ENCODE measurements at places on chromosomes 12 and 14.
A peak's percentile ranks its signal among the peaks of the same experiment; 100 is the strongest.

DNA sequence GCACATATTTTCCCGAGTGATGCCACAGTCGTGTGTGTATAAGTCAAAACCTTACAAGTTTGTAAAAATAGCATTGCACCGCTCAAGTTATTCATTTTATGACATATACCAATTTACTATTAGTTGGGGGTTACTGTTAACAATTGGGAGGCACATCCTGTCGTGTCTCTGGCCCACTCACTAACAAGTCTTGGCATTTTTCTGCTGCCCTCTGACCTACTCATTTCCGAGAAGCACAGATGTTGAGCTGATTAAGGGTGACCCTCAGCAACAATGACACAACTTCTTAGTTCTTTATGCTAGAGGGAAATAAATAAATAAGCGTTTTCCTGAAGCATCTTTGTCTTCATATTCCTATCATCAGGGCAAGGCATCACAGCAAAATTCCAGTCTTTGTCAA is 6.8 kb upstream of the ATG14 start:
- no peak for DNase-seq

DNA sequence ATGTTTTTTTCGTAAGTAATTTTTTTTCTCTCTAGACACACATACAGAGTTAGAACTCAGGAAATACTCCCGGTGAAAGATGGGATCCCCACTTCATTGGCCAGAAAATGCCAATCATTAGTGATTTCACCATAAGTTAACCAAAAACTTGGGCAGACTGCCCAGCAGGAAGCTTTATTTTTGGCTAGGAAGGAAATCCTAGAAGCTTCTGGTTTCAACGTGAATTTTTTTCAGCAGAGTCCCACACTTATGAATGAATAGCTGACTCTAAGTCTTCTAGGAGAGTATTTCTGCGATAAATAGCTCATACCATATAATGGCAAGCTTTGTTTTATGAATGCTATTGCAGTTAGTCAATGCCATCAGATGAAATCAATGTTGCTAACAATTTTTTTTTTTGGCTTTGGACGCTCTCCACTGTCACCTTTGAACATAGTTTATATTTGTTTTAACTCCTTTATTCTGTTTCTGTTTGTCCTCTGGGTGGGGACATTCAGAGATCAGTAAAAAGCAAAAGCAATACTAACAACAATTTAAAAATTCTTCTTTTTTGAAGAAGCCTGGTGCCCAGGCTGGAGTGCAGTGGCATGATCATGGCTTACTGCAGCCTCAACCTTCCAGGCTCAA is 9.5 kb downstream of the PPP1CC start:
- DNase-seq, result no peak

DNA sequence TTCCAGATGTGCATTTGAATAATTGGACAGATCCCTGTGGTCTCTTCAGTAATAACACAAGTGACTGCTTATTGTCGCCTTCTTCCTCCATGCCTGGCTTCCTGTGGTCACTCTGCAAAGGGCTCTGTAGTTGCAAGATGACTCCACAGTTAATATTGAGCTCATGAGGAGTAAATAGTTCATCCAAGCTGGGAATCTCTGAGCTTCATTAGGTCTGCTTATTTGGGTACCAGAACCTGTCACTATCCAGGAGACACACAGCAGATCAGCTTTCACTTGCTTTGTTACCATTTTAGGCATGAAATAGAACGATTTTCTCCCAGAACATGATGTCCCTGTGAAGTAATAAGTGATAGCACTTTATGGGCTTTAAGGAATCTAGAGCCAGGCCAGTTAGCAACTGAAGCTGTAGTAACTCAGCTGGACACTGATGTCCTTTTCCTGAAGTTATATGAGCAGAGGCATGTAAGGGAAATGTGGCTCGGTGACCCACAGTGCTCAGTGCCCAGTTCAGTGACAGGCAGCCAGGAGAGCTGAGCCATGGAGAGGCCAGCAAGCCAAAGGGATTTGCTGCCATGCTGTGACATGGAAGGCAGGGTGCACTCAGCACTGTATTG is 50.1 kb downstream of the CRADD start:
- DNase-seq, result no peak

- DNase-seq, result no peak
These were observed 94.4 kb upstream of the PLEKHG7 start for GRCh38 chr12:92608151-92609091.

DNA sequence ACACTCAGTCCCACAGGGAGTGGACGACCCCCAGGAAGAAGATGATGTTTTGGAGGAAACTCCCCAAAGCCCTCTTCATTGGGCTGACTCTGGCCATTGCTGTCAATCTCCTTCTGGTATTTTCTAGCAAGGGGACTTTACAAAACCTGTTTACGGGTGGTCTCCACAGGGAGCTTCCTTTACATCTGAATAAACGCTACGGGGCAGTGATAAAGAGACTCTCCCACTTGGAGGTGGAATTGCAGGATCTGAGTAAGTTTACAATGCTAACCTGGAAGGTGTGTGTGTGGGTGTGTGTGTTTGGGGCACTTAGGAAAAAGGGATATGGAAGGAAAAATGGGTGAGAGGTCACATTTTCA is 416 bp downstream of the GALNT8 start:
- DNase-seq, result no peak

DNA sequence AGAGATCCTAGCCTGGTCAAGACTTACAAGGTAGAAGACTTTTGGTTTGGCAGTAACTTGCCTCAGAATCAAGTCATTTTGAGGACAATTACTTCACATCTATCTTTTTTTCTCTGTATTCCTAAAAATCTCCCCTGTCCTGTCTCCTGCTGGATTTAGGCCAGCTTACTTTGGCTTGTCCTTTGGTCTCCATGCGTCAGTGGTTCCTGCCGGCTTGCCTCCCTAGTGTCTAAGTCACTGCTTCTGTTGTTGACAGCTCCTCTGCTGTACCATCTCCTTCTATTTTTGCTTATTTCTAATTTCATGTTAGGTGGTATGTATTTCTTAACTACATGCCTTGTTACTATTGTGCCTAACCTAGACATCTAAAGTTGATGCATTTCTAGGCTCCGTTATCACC is 39.7 kb upstream of the FBLN5 start:
- no peak for DNase-seq

GRCh38 chr12:89943463-89943862 is 234.8 kb upstream of the ATP2B1 start:
- no peak for DNase-seq

DNA sequence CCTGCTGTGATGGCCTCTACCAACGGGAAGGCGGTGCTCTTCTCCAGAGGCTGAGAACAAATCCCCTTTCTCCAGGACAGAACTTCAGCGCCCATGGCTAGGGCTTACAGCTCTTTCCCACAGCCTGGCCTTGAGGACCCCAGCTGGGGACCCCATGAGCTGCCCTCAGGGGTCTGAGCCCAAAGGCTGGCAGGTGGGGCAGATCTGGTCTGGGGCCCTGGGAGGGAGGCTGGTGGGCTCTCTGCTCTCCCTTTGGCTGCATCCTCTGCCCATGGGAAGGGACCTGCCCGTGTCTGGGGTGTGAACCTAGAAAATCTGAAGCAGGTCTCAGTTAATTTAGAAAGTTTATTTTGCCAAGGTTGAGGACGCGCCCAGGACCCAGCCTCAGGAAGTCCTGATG is 322.1 kb downstream of the ADGRD1 start:
- no peak for DNase-seq

DNA sequence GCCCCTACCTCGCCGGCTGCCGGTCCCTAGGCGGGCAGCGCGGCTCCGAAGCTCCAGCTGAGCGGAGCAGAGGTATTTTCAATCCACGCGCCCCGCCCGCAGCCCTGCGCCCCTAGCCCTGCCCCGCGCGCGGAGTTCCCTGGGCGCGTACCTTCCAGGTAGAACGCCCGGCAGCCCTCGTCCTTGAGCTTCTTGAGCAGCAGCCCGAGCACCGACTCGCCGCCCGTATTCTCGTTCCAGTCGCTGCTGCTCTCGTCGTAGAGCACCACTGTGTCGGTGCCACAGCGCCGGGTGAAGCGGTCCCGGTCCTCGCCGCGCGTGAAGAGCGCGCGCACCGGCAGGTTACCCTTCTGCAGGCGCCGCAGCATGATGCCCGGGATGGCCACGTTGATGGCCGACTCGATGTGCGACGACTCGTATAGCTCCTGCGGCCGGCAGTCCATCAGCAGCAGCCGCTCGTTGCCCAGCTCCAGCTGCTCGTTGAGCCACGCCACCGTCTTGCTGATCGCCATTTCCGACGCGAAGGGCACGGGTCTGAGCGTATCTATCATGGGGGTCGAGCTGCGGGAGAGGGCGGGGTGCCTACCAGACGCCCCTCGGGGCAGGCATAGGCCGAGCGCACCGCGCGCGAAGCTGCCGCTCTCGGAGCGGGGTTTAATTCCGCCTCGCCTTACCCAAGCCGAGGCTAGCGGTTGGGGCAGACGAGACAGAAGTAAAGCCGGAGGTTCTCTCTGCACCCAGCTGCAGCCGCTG is 636 bp downstream of the DUSP6 start:
- peak; percentile 24 for DNase-seq

- peak; percentile 20 for DNase-seq
These were observed 718 bp downstream of the PACS2 start for GRCh38 chr14:105315211-105315721.

GRCh38 chr14:56193347-56193746 is 75.1 kb downstream of the PELI2 start:
- no peak for DNase-seq

GRCh38 chr14:69581316-69581935 is 6.8 kb upstream of the CCDC177 start:
- DNase-seq, result no peak

DNA sequence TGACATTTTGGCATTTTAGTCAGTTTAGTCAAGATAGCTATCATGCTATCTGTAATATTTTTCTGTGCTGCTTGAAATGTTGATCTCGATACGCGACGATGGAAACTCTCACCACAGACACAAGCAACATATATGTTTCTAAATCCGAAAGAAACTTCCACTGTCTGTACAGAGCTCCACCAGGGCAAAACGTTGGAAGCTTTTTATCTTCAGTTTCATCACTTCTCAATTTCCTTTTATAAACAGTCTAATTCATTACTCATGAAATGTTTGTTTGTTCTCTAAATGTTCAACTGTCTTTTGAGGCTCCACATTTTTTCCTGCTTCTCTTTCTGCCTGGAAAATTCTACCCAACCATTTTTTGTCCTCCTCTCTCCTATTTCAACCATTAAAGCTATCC is 737.6 kb downstream of the SLC16A7 start:
- DNase-seq, result no peak

DNA sequence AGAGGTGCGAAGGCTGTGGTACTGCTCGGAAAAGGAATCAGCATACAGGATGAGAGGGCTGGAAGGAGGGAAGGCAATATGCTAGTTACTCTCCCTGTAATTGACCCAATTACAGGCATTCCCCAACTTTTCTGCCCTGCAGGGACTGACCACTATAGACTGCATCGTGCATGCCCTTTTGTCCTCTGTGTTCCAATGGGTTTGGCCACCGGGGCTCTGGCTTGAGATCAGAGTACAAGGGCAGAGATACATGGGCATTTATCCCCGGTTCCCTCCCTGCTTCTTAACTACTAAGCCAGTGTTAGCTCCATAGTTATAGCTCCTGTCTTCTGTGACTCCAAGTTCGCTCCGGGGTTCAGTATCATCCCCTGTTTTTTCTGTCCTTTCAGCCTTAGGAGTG is 59.7 kb downstream of the GTF2A1 start:
- no peak for DNase-seq

GRCh38 chr14:71138448-71139293 is 231.4 kb downstream of the PCNX1 start:
- peak; percentile 34 for DNase-seq

DNA sequence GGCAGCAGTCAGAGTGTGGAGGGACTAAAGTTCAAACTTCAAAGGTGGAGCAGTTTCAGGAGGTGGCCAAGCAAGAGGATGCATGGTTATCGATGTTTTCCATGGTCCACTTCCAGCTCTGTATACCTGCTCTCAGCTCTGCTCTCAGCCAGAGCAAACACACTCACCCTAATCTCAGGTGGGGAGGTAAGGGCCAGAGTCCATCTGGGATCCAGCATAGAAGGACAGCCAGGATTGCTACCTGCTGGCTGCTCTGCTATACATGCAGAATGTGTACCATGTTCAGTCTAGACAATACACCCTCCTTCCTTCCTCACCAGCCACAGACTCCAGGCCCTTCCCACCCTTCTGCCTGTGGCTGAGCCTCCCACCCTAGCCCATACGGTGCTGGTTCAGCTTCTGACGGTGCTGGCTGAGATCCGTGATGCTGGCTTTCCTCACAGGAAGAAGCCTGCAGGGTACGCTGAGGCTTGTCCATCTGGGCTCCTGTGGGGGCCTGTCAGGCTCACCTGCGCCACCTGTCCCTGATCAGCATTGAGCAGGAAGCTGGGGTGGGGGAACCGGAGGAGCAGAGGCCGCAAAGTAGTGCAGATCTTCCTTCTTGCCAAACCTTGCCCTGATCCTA is 2.4 kb downstream of the CBLN3 start:
- no peak for DNase-seq

GRCh38 chr14:61602003-61602732 is 93.1 kb upstream of the HIF1A start:
- DNase-seq, result no peak

DNA sequence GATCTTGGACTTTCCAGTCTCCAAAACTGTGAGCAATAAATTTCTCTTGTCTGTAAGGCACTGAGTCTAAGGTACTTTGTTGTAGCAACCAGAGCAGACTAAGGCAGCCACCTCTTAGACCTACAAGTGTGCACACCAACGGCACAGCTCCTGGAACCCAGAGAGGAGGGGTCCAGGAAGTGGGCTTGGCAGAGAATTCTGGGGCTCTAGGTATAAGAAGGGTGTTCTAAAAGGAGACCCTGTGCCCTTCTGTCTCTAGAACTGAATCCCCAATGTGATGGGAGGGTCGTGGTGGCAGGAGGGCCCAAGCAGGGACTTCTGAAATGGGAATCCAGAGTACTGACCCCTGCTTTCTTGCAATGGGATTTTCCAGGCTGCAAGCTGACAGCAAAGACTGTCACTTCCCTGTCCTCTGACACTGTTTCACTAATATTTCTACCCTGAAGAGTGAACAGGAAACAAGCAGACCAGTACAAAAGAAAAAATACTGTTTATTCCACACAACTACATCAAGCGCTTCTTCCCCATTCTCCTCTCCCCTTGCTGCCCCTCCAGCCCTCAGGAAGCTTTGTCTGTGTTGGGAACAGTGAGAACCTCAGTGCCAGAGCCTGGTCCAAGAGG is 13.6 kb upstream of the TFCP2 start:
- DNase-seq, result no peak

DNA sequence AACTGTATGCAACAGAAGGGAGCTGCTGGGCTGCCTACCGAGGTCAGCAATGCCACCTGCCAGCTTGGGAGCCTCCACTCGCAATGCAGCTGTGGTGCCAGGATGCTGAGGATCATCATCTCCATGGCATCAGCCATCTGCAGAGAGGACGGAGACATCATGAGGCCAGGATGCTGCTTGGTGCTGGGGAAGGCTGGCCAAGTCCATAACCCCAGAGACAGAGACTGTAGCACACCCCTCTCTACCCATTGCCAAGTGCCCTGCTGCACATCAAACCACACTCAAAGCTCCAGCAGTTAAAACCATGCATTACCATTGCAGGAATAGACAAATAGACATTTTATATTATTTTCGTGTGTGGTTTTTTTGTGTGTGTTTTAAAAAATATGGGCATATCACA is 43.5 kb downstream of the SVOP start:
- DNase-seq, result no peak

DNA sequence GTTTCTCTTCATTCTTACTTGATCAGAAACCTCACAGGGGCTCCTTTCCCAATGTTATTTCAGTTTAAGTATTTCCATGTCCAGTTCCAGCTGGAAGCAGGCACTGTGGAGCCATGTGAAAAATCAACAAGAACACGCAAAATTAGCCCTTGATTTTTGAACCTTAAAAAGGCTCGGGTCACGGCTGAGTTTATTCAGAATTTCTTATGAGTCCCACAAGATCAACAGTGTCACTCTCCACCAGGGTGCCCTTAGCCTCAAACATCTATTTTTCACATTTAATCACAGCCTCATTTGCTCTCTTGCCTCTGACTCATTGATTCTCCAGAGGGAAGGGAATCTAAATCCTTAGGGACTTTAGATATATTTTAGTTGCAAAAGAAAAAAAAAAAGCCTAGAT is 157.7 kb upstream of the AVPR1A start:
- DNase-seq, result no peak

Data from activated T-helper 9 cell treated with anti-CD3 and anti-CD28 coated beads, Interleukin-2, amount 50 U/mL, for 16 hours (primary cell).